Omental fat pad (tissue), 4 donors: ENCODE measurements at places on chromosomes 16 and 17.
A peak's percentile ranks its signal among the peaks of the same experiment; 100 is the strongest.

- DNase-seq, result no peak
Observed at GRCh38 chr17:48465884-48466283, 35.9 kb upstream of the SKAP1 start.

DNA sequence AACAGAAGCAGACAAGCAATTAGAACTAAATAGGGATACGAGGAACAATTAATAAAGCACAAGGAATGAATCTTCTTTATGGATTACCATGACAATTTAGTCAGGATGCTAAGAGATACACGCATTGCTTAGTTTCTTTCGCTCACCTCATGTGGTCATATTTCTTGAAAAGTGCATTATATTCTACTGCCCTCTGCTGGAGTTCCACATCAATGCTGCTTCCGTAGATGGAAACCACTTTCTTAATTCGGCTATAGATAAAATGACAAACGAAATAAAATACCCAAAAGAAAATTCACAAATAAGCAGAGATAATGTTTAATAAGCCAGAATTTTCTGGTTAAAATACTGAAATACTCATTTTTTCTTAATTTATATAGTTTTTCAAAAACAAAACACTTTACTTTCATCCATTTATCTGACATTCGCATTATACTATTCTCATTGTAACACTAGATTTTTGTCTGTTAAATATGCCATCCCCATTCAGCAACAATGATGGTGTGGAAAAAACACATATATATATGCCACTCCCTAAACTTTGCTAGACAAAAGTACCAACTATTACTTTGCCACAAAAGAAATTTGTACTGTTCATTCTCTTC lies 22.0 kb upstream of the PHLPP2 start:
- DNase-seq, result no peak

- DNase-seq, result no peak
Observed at GRCh38 chr16:68379472-68380347, 68.6 kb downstream of the SMPD3 start.

DNA sequence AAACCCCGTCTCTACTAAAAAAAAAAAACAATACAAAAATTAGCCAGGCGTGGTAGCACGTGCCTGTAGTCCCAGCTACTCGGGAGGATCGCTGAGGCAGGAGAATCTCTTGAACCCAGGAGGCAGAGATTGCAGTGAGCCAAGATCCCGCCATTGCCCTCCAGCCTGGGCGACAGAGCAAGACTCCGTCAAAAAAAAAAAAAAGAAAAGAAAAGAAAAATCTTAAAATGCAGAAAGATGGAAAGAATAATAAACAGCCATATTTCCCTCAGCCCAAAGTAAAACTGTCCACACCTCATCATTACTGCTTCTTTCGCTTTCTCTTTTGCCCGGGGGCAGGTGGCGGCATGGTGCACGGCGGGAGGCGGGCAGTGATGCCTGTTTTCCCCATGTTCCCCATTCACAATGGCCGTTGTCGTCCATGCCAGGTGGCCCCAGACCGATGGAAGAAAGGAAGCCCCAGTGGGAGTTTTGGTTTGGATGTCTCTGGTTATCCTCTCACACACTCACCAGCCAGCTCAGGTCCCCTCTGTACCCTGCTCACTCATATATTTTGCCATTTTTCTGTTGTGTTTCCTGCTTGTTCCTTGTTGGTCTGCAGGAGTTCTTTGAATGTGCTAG lies 37.0 kb upstream of the PEMT start:
- no peak for DNase-seq

GRCh38 chr17:79026376-79027273 lies 2.7 kb downstream of the C1QTNF1 start:
- DNase-seq, result peak; percentile 23

DNA sequence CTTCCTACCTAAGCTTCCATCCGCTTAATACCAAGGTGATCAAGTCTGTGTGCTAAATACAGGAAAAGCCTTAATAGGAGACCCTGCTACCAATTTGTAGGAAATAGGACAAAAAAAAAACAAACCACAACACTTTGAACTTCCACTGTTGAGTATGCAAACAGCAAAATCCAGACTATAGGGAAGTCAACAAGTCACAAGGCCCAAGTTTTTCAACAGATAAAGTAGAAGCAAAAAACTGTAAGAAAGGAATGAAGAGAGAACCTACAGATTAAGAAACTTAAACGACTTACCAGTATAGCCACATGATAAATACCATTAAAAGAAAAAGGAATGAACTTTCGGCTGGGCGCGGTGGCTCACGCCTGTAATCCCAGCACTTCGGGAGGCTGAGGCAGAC lies 7.4 kb downstream of the USP22 start:
- no peak for DNase-seq

DNA sequence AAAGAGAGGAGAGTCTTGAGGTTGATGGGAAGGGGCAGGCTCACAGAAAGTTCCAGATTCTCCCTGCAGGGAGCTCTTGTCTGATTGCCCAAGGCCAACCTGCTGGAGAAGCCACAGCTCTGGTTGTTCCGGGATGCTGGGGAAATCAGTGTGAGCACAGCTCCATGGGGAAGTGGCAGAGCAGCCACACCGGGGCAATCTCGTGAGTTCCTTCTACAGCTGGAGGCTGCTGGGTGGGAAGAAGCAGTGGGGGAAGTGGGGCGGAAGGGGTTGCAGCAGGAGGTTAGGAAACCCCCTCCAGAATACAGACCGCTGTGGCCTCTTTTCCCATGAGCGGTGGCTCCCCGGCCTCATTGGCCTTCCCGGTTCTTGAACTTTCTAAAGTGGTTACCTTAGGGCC lies 34.0 kb downstream of the KIAA0513 start:
- no peak for DNase-seq

GRCh38 chr16:1094124-1094479 lies 1.9 kb downstream of the C1QTNF8 start:
- DNase-seq, result no peak

DNA sequence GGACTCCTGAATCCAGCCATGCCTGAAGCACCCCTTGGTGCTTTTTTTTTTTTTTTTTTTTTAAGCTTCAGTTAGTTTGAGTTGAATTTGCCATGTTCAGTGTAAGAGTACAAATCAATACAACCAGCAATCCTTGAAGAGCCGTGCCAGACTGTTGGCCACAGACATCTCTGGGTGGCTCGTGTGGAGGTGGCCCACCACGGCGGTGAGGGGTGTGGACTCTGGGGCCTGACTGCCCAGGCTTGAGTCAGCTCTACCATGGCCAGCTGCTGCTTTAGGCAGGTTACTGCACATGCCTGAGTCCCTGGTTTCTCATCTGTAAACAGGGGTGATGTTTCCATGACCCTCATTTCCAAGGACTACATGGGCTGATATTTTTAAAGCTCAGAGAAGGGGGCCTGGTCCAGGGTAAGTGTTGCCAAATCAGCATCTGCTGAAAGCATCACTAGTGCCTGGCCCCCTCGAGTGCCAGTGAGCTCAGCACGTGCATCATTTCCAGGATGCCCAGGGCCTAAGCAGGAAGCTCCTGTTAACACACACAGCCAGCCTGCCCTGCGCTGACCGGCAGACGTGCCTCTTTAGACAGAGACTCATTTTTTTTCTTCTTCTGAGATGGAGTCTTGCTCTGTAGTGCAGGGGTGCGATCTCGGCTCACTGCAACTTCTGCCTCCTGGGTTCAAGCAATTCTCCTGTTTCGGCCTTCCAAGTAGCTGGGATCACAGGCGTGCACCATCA lies 90.1 kb downstream of the DNAH17 start:
- no peak for DNase-seq

- no peak for DNase-seq
Observed at GRCh38 chr16:48949636-48950035, 332.0 kb downstream of the CBLN1 start.

DNA sequence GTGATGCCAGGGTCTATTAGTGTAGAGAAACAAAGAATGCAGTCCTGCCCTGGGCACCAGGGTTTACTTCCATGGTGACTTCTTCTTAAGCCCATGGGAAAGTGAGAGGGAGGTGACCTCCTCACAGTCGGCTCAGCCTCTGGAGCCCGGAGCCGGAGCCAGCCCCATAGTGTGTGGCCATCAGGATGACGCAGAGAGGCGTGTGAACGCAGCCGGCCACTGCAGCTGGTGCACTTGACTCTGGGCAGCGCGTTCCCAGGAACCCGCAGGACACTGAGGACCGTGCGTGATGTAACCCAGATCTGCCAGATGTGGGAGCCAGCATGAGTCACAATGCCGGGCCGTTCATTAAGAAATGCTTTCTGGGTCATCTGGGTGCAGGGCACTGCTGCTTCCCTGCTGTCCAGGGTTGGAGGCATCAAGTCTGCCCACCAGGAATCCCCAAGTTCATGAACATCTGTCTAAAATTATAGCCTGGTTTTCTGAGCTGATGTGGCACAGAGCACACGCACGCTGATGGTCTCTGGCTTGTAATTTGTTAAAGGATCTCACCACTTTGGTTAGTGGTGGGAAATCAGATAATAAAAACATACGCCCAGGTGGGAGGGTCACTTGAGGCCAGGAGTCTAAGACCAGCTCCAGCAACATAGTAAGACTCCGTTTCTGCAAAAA lies 114.1 kb downstream of the PITPNC1 start:
- DNase-seq, result peak; percentile 78

DNA sequence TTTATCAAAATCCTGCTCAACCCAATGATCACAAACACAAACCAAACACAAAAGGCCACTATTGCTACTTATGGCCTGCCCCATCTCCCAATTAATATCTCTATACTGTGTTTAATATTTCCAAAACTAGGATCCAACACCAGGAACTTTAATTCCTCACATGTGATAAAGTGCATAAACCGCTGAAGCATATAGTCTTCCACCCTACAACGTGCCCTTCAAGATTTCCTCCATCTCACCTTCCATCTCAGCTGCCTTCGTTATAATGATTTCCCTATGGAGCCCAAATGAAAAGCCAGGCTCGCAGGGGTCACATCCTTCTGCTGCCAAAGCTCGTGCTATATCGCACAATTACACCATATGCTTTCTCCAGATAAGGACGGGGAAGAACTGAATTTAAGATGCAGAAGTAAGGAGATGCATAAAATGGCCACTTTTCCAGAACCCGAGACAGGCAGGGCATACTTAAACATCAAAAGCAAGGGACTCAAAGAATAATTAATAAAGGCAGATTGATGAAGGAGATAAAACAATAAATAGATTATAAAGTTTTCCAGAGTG lies 1.8 kb downstream of the MYH10 start:
- DNase-seq, result no peak

- DNase-seq, result no peak
Observed at GRCh38 chr16:54022362-54022761, 264.2 kb downstream of the IRX3 start.

- DNase-seq, result no peak
Observed at GRCh38 chr17:32269377-32269776, 3.7 kb downstream of the RHBDL3 start.

DNA sequence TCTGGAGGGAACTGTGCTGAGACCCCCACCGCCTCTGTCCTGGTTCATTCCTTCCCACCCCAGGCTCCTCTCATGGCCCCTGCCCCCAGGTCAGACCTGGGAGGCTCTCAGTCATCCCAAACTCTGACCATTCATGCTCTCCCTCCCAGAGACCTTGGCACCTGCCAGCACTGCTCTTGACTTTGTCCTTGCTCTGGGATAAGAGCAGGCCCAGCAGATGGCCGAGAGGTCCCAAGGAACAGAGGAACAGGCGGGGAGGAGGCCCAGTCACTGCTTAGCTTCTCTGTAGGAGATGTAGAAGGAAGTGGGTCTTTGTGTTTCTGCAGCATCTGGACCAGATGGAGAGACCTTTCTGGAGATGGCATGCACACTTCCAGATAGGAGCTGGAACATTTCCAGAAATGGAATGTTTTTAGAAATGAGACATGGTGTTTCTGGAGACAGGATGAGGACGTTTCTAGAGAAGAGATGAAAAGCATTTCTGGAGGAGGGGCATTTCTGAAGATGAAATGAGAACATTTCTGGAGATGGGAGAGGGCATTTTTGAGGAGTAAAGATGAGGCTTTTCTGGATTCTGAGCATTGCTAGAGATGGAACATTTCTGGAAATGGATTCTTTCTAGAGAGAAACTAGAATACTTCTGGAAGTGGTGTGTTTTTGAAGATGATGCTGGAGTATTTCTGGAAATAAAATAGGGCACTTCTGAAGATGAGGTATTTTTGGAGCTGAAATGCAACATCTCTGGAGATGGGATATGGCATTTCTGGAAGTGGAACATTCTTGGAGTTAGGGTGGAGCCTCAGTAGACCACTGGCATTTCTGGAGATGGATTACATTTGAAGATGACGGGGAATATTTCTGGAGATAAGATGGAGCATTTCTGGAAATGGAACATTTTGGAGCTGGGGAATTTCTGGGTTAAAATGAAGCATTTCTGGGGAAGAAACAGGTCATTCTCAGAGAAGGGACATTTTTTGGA lies 55.2 kb downstream of the RAI1 start:
- no peak for DNase-seq

GRCh38 chr17:13596241-13596923 lies 5.3 kb downstream of the HS3ST3A1 start:
- DNase-seq, result no peak

DNA sequence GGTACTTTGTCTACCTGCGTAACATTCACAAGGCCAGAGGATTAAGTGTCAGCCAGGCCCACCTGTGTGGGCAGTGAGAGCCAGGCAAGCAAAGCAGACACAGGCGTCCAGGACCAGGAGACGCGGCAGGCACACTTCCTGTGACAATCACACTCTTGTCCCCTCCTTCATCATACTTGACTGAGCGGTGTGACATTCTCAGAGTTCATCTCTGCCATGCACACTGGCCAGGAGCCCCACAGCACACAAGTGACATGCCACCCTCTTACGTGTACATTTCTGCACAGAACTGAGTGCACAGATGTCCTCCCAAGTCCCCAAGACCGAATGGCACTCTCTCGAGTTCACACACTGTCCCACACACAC lies 8.7 kb downstream of the PPP1R9B start:
- DNase-seq, result no peak

DNA sequence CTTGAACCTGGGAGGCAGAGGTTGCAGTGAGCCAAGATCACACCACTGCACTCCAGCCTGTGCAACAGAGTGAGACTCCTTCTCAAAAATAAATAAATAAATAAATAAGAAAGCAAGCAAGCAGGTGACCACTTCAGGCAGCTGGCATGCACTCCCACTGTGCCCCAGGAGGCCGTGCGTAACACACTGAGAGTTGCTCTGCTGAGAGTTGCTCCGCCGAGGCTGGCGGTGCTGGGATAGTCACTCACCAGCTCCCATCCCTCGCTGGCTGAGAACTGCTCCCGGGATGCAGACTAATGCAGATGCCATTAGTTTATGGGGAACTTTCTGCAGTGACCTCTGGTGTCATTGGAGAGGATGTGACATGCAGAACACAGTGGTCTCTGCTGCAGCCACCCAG lies 105.7 kb upstream of the PLCG2 start:
- no peak for DNase-seq

GRCh38 chr17:1485423-1486376 lies 6.8 kb downstream of the MYO1C start:
- DNase-seq, result peak; percentile 66

GRCh38 chr17:77610518-77610893 lies 348.0 kb upstream of the TNRC6C start:
- no peak for DNase-seq

DNA sequence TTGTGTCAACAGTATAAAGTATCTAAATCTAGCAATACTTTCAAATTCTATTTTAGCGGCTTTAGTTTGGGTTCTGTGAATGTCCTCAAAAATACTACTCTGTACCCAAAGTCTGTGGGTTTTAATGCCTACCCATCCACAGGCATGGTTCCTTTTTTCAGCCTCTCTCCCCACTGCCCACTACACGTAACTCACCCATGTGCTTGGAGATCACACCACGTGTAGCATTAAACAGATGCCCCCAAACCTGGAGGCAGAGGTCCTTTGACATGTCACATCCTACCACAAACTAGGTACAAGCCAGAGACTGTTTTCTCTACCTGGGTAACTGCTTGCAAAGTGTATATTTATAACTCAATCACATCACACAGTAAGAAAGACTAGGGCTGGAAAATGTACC lies 5.4 kb downstream of the DYNC1LI2 start:
- no peak for DNase-seq

GRCh38 chr17:67601897-67602296 lies 115.8 kb upstream of the NOL11 start:
- no peak for DNase-seq
